ENCODE measurements at places on chromosomes 4 and X.

- ATAC-seq = peak; percentile 54
Observed at GRCh38 chr4:186204103-186204559, 12.8 kb downstream of the CYP4V2 start.

- peak; percentile 60 for ATAC-seq
Observed at GRCh38 chr4:7857238-7857701, 82.4 kb downstream of the AFAP1 start.

- ATAC-seq = no peak
Observed at GRCh38 chr4:180190382-180190781, 2052.8 kb upstream of the TENM3 start.

DNA sequence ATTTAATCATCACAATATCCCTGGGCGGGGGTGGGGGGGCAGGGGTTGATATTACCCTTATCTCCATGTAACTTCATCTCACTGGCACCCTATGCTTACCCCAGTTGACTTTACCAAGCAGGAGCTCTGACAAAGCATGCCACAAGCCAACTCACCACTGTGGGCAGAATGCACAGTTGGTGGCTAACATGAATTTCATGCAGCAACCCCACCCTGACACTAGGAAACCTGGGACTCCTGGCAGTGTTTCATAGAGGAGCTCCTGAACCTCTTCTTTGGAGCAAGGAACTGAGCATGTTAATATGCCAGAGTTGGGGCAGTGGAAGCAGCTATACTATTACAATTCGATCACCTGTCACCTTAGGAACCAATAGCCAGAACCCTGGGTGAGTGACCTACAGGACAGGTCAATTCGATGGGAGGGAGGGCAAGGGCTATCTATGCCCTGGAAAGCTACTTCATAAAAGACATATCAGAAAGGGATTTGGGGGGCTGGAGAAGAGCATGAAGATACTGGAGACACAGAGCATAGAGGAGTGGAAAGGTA lies 97.2 kb upstream of the ACSL4 start:
- no peak for ATAC-seq

- no peak for ATAC-seq
Observed at GRCh38 chr4:176981074-176981473, 188.4 kb upstream of the VEGFC start.

GRCh38 chr4:30756553-30756952 lies 36.4 kb downstream of the PCDH7 start:
- no peak for ATAC-seq

DNA sequence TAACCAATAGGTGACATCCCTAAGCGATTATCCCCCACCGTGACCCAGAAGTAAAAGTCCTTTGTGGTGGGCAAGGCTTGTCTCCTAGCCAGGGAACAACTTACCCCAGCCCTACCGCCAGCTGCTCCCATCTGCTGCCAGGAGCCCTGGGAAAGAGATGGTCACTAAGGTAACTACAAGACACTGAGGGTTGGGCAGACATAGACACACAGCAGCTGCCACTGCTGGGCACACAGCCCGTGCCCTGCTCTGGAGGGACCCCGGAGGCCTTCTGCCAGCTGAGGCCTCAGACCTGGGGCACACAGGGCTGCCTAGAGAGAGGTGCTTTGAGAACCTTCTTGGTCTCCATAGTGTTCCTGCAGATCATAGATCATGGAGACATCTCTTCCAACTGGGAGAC lies 53.0 kb upstream of the PROM1 start:
- ATAC-seq = no peak

DNA sequence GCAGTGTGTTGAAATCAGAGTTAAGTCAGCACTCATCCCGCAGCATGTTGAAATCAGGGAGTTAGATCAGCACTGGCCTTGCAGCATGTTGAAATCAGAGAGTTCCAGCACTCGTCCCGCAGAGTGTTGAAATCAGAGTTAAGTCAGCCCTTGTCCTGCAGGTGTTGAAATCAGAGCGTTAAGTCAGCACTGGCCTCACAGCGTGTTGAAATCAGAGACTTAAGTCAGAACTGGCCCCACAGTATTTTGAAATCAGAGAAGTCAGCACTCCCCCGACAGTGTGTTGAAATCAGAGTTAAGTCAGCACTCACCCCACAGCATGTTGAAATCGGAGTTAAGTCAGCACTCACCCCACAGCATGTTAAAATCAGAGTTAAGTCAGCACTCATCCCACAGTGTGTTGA lies 10.9 kb upstream of the UVSSA start:
- ATAC-seq = peak; percentile 7

DNA sequence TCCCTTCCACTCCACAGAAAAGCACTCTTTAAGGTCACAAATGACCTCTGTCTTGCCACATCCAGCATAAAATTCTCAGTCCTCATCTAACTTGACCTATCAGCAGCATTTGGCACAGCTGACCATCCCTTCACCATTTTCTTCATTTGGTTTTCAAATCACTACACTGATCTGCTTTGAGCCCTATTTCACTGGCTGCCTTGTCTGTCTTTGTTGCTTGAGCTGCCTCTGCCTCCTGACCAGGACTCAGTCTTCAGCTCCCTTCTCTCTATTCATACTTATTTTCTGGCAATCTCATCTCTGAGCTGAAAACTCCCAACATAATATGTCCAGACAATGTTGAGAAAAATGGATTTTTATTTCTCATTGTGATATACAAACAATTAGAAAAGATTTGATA lies 27.7 kb upstream of the PDE5A start:
- ATAC-seq = no peak

DNA sequence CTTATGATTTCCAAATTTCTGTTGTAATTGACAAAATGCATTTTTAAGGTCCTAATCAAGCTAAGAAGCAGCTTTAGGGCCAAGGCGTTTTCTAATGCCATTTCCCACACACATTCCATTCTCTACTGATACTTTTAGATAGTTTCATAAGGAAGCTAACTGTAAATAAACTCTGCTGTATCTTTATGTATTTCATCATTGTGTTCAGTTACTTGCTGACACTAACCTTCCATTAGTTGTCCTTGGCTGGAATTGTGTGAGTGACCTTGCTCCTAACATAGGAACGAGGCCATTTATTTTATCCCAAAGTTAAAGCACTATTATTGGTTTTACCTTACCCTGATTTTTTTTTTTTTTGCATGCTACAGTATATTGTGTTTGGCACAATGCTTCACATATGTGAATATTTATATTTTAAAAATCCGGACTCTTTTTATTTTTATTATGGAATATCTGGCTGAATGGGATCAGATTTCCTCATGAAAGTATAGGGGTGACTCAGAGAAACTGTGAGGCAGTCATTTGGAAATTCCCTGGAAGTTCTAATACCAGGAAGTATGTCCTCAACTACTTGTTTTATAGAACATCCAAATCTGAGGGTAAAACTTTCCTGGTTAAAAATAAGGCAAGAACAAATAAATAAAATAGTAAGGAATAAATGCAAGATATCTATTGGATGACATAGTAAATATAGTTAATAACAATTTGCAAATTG lies 62.7 kb upstream of the SORBS2 start:
- ATAC-seq = no peak

All from gastroesophageal sphincter (tissue), 4 donors.